ENCODE measurements at places on chromosomes 11 and 22. TPM values are rescaled to one million over a fixed set of nuclear protein-coding genes. Genes with fewer than 3 reads are reported as not detected.

DNA sequence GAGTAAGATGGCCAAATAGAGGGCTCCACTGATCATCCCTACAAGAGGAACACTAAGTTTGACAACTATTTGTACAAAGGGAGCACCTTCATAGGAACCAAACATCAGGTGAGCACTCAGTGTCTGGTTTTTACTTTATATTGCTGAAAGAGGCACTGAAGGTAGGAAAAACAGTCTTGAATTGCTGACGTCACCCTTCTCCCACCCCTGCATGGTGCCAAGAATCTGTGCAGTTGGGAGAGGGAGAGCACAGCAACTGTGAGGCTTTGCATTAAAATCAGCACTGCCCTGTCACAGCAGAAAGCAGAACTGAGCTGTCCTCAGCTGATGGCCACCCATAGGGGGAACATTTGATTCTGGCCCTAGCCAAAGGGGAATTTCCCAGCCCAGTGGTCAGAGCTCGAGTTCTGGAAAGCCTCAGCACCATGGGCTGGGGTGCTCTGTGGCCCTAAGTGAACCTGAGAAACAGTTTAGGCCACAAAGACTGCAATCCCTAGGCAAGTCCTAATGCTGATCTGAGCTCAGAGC is 37.9 kb downstream of the PIWIL3 start:
- H3K4me1 ChIP-seq = no peaks in the 10 kb centered on the region
- H3K27me3 ChIP-seq = peaks cover 16% of the 10 kb centered on the region
- H3K4me3 ChIP-seq = no peak overlapping the region

DNA sequence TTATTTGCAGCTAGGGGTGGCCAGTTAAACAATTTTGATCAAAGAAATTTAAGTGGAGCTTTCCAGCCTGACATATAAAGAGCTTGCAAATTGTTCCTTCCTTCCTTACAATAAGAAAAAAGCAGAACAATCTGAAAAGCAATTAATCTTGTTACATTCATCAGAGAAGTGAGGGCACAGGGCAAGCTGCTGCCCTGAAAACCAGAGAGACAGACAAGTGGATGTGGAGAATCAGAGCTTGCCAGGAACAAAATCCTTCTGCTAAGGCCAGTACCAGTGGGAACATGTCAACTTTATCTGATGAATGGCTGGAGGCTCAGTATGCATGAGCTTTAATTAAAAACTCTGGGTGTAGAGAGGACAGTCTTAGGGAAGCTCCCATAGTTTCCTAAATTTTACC is 8.8 kb downstream of the CCDC179 start:
- no peaks in the 10 kb centered on the region for H3K4me1 ChIP-seq
- H3K27ac ChIP-seq = no peak overlapping the region
- no peak overlapping the region for H3K4me3 ChIP-seq
- H3K27me3 ChIP-seq = no peaks in the 10 kb centered on the region

Gene TRIM49
- not detected for total RNA-seq

- H3K4me1 ChIP-seq = peaks cover 7% of the 10 kb centered on the region
- DNase-seq = no peak
- no peaks in the 10 kb centered on the region for H3K36me3 ChIP-seq
- no peak overlapping the region for H3K4me3 ChIP-seq
Observed at GRCh38 chr22:46392137-46392844, 56.8 kb downstream of the TRMU start.

DNA sequence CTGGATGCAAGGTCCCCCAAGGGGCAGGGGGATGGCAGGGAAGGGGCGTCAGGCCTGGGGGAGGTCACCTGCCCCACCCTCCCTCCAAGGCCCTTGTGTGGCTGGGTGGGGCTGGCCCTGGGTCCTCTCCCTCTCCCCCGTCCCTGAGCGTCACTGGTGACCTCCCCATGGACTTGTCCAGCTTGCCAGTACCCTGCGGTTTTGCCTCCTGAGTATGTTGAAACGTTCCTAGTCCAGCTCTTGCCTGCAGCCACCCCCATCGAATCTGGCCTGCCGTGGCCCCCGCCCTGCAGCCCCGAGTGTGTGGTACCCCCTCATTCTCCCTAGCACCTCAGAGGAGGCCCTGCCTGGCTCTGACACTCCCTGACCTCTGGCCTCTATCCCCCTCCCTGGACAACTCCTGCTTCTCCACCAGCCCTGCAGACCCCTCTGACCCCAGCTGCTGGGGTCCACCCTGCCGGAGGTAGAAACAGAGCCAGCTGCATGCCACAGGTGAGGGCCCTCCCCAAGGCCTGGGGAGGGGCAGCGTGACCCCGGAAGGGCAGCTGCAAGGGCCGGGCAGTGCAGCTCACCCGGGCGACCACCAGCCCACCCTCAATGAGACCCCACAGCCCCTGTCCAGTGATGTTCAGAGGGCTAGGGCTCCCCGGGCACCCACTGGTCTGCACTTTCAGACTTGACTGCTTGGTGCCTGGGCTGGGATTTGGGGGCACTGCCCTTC is 4.1 kb upstream of the MUC6 start:
- DNase-seq = no peak
- H3K4me3 ChIP-seq = no peak overlapping the region
- no peaks in the 10 kb centered on the region for H3K27me3 ChIP-seq

Gene OR4D5
- not detected for total RNA-seq

- DNase-seq = no peak
- H3K4me3 ChIP-seq = no peak overlapping the region
- H3K36me3 ChIP-seq = no peaks in the 10 kb centered on the region
- H3K27me3 ChIP-seq = no peaks in the 10 kb centered on the region
- no peak overlapping the region for H3K27ac ChIP-seq
- no peaks in the 10 kb centered on the region for H3K4me1 ChIP-seq
Observed at GRCh38 chr11:19786644-19787043, 74.0 kb downstream of the NAV2 start.

DNA sequence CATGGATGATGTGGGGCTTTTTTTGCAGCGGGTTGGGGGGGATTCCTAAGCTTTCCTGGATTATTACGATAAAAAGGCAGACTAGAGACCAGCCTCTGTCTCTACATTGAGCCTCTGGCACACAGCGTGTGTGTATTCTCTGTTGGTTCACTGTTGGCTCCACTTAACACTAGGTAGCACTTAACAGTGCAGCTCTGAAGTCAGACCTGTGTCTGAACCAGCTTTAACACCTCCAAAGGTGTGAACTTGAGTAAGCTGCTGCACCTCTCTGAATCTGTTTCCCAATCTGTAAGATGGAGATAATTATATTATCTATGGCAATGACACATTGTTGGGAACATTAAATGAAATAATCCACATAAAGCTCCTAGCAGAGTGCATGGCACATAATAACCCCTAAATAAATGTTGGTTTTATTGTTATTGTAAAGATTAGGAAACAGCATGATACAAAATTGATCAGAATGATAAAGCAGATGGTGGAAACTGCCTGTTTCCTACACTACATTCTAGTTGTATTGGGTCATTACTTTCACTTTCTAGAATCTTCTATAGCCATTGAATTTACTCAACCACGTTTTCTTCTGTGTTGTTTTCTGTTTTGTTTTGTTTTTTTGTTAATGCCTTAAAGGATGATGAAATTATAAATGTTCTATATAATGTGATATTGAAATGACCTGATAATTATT is 108.4 kb downstream of the ARL14EP start:
- no peak for DNase-seq
- H3K36me3 ChIP-seq = no peaks in the 10 kb centered on the region
- H3K4me1 ChIP-seq = no peaks in the 10 kb centered on the region
